ENCODE measurements at places on chromosomes 7 and 10.

DNA sequence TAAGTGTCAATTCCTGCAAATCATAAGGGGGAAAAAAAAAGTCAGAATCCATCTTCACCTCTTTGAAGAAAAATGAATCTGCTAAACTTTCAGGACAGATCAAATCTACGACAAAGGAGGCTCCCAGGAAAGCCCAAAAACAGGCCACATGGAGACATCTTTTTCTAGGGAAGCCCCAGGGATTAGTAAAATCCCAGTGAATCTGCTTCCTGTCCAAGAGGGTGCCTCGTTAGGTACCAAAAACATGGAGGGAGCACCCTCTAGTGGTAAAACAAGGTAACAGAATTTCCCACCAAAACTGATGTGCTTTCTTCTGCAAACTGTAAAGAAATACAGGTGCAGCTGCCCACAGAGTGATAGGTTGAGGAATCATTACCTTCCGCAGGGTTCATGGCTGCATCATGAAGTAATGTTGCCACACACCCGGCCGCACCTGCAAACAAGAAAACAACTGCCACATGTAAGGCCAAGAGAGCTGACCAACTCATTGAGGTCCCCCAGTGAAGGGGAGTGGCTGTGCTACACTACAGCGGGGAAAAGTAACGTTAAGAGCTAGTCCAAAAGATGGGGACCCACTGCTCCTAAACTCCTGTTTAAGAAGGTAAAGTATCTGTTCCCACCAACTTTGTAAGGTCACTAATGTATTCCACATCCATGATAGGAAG is 7.9 kb downstream of the SLC25A28 start:
- peak; percentile 31 for DNase-seq

DNA sequence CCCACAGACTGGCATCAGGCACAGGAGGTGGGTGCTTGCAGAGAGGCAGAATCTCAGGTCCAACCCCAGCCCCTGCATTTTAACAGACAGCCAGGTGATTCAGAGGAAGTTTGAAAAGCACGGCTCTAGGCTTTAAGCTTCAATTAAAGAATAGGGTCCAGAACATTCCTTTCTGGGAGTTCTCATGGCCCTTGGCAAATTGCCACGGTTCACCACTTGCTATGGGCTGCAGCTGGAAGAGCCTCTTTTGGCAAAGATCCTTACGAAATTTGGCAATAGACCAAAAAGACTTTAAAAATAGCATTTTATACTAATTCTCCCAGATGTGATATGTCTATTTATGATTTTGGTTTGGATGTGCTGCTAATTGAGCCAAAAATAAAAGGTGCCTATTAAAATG is 148.1 kb downstream of the ITGA8 start:
- DNase-seq = peak; percentile 61

- DNase-seq = peak; percentile 67
Observed at GRCh38 chr7:157855452-157856213, 518.8 kb downstream of the DNAJB6 start.

DNA sequence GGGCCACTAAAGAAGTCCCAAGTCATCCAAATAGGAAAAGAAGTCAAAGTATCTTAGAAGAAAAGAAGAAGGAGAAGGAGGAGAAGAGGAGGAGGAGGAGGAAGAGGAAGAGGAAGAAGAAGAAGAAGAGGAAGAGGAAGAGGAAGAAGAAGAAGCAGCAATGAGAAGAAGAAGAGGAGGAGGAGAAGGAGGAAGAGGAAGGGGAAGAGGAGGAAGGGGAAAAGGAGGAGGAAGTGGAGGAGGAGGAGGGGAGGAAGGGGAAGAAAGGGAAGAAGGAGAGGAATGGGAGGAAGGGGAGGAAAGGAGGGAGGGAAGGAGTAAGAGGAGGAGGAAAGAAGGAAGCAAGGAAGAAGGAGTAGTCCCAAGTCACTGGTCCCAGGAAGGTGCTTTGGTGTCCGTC is 21.7 kb upstream of the RADIL start:
- no peak for DNase-seq

- DNase-seq = no peak
Observed at GRCh38 chr7:55127135-55127551, 108.3 kb downstream of the EGFR start.
